ENCODE measurements at places on chromosomes 12 and 14.

GRCh38 chr12:102169922-102170621, 27.6 kb downstream of the PMCH start:
- no peak for DNase-seq

GRCh38 chr12:58443273-58443980, 476.9 kb downstream of the LRIG3 start:
- DNase-seq: no peak

GRCh38 chr12:31216479-31216878, 109.5 kb downstream of the SINHCAF start:
- DNase-seq: no peak

- no peak for DNase-seq
These were observed 47.6 kb upstream of the PKP2 start for GRCh38 chr12:32944195-32944594.

- DNase-seq: peak; percentile 75
These were observed 29.0 kb downstream of the WBP11 start for GRCh38 chr12:14774074-14774905.

DNA sequence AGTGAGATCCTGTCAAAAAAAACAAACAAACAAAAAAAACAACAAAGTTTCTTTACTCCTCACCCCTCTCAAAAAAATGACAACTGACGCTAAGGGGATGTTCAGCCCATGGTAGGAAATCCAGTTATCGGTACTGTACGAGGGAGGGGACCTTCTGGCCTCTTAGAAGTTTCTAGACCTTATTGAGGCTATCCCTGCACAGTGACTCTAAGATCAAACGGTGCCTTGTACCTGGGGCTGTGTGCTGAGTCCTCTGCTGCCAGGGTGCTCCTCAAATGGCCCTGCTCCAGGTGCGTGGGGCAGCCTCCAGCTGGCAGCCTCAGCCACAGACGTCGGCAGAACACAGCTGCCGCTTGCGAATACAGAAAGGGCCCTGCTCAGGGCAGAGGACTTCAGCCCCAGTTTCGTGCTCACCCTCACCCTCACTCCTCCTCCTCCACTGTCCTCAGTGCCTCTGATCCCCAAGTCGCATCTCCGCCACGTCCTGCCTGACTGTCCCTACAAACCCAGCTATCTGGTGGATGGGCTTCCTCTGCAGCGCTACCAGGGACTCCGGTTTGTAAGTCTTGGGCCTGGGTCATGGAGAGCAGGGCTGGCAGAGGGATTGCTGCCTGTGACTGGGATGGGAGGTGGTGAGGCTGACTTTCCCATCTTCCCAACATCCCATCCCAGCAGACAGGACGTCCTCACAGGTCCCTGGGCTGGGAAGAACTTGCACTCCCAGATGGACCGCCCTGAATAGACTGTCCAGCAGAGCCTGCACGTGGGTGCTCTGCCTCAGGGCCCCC, 90.9 kb downstream of the B4GALNT3 start:
- no peak for DNase-seq

GRCh38 chr12:67748743-67749040, 100.1 kb downstream of the DYRK2 start:
- no peak for DNase-seq

- no peak for DNase-seq
These were observed 28.5 kb downstream of the ACTR6 start for GRCh38 chr12:100229036-100229635.

- no peak for DNase-seq
These were observed 26.6 kb downstream of the DCN start for GRCh38 chr12:91155990-91156389.

- no peak for DNase-seq
These were observed 101.0 kb downstream of the SINHCAF start for GRCh38 chr12:31224768-31225448.

GRCh38 chr12:85664429-85664828, 171.8 kb downstream of the RASSF9 start:
- DNase-seq: no peak

DNA sequence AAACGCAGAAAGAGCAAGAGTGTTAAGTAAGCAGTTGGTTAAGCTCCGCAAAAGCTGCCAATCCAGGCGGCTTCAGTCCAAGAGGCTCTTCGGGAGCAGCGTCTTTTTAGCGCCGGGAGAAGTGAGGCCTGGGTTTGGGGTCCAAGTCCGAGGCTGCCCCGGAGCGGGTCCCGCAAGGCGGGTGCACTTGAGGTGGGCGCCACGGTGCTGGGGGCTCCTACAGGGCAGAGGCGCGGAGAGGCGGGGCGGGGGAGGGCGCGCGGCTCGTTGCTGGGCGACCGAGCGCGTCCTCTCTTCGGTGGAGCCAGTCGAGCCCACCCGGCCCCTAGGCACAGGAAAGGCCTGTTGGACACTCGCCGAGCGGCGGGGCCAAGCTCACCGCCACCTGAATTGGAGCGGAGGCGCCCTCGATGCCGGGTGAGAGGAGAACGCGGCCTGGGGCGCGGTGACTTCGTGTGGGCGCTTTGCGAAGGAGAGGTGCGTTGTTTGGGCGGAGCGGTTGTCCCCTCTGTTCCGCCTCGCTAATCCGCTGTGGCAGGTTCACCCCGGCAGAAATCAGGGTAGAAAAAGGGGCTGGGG, 15.6 kb downstream of the TTC6 start:
- no peak for DNase-seq

- DNase-seq: no peak
These were observed 6.6 kb upstream of the SLC8B1 start for GRCh38 chr12:113341535-113341934.

GRCh38 chr14:104595911-104596450, 8.6 kb downstream of the TMEM179 start:
- no peak for DNase-seq

- no peak for DNase-seq
These were observed 9.4 kb downstream of the EP400 start for GRCh38 chr12:131959116-131959515.

GRCh38 chr12:126551869-126552268, 1486.6 kb downstream of the AACS start:
- DNase-seq: no peak

- no peak for DNase-seq
These were observed 20.3 kb downstream of the ACAD10 start for GRCh38 chr12:111706145-111706544.

GRCh38 chr12:30823764-30824163, 69.0 kb upstream of the CAPRIN2 start:
- no peak for DNase-seq

- no peak for DNase-seq
These were observed 3.2 kb downstream of the DGLUCY start for GRCh38 chr14:91116913-91117588.

GRCh38 chr12:114241973-114242434, 163.9 kb downstream of the TBX5 start:
- no peak for DNase-seq

- DNase-seq: no peak
These were observed 15.0 kb downstream of the COQ5 start for GRCh38 chr12:120514002-120514401.

- DNase-seq: no peak
These were observed 3.0 kb downstream of the GALNT4 start for GRCh38 chr12:89521364-89522223.

- no peak for DNase-seq
These were observed 441.2 kb downstream of the BTG1 start for GRCh38 chr12:91704446-91704845.

DNA sequence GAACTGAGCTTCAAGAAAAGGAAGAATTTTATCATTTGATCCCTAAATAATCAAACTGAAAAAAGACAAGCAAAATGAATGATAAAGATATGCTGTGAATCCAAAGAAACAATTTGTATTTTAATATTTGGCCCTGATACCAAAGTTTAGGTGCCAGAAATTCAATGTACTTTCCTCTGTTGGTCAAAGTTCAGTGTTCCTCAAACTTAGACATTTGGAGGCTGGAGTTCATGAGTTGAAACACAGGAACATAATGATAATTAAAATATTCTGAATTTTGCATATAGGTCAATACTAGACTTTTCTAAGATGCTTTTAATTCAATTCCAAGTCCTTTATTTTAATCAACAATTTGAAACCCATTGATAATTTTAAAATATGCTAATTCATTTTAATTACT, 1007.7 kb upstream of the ATXN7L3B start:
- no peak for DNase-seq

- DNase-seq: no peak
These were observed 344.2 kb upstream of the FKBP4 start for GRCh38 chr12:2450553-2450952.

GRCh38 chr12:109630815-109631214, 57.2 kb downstream of the MVK start:
- DNase-seq: no peak

DNA sequence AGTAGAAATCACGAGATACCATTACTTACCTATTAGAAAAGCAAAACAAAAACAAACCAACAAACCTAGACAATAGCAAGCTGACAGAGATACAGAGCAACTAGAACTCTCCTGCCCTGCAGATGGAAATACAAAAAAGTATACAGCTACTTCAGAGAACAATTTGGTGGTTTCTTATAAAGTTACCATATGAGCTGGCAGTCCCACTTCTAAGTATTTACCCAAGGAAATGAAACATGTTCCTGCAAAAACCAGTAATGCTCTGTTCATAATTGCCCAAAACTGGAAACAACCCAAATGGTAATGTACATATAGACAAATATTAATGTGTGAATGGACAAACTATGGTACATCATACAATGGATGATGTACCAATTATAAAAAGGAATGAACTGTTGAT, 31.7 kb downstream of the FUT8 start:
- no peak for DNase-seq

DNA sequence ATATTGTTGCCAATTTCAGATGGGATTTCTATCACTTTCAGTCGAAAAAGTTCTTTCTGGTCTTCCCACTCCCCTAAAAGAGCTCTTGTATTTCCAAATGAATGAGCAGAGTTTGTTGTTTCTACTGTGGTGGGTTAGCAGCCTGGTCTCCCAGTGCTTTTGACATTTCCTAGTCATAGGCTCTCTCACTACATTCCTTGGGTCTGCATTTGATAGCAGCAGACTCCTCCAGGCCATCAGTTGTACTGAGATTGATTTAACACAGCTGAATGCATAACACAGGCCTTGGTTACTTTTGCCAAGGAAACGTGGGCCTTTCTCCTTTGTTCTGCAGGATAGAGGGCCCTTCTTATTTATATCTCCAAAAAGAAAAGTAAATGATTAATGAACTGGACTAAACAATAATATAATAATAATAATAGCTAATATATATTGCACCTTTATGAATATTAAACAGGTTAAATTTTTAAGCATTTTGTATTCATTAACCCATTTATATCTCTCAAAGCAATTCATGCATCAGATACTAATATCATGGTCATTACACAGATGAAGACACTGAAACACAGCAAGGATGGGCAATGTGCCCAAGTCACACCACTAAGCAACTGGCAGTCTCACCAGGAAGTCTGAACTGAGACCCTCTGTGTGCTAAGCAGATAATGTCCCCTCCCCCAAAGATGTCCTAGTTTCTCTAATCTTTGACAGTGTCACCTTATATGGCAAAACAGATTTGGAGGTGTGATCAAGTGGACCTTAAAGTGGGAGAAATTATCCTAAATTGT, 1579.2 kb downstream of the AACS start:
- no peak for DNase-seq

GRCh38 chr14:23034498-23035302, at the start of gene PSMB5:
PSMB5 (minus strand) TSS chr14:23034900; CDS start chr14:23034881, 19 bp downstream.
- no peak for DNase-seq

GRCh38 chr12:20560935-20561334, 134.2 kb upstream of the SLCO1C1 start:
- DNase-seq: no peak
